ENCODE measurements at places on chromosomes 16 and 17. TPM values are rescaled to one million over a fixed set of nuclear protein-coding genes. Genes with fewer than 3 reads are reported as not detected.

The ACTG1 gene
- total RNA-seq = 1,434 TPM

The CIBAR2 gene
- not detected for total RNA-seq

The KCNAB3 gene
- 0.67 TPM for total RNA-seq

The TAT gene
- total RNA-seq = 484 TPM

- DNase-seq = no peak
Observed at GRCh38 chr16:12186774-12187335, 210.3 kb downstream of the SNX29 start.

DNA sequence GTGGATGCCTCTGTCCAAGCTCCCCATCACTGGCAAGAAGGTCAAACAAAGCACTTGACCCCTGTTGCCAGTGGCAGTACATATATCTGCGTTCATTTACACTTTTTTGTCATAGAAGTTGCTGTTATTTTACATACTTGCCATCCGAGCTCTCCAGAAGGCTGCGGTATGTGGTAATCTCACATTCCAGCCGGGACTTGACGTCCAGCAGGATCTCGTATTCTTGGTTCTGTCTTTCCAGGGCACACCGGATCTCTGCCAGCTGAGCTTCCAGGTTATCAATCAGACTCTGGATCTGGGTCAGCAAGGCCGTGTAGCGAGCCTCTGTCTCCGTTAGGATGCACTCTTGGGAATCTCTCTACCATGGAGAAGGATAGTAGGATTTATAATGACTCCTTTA, 6.6 kb downstream of the KRT39 start:
- DNase-seq = no peak

GRCh38 chr16:67084345-67085028, 25.3 kb upstream of the PHAF1 start:
- DNase-seq = no peak

DNA sequence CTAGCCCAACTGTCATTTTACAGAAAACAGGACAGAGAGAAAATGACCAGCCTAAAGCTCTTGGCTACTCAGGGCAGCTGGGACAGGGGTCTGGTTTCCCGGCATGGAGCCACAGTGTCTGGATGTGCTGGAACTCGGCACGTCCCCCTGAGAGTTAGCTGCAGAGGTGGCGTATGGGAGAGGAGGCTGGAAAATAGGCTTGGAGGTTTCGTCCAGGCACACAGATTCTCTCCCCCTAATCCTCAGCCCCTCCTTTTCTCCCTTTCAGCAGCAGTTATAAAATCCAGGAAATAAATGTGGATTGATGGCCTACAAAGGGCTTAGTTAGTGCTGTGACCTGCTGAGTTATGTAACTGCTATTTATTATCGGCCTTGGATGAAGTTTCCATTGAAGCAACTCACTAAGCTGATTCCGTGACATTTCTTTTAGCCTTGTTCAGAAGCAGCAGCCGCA, 89.5 kb upstream of the TOB1 start:
- no peak for DNase-seq
